ENCODE measurements at places on chromosomes 1 and 21.

GRCh38 chr1:31617916-31618746, 642 bp downstream of the HCRTR1 start:
- H3K4me3 ChIP-seq: peak overlapping the region; percentile 60
- peak; percentile 88 for DNase-seq
- H3K27ac ChIP-seq: no peak overlapping the region
- peaks cover 11% of the 10 kb centered on the region for H3K4me1 ChIP-seq
- H3K36me3 ChIP-seq: no peaks in the 10 kb centered on the region

DNA sequence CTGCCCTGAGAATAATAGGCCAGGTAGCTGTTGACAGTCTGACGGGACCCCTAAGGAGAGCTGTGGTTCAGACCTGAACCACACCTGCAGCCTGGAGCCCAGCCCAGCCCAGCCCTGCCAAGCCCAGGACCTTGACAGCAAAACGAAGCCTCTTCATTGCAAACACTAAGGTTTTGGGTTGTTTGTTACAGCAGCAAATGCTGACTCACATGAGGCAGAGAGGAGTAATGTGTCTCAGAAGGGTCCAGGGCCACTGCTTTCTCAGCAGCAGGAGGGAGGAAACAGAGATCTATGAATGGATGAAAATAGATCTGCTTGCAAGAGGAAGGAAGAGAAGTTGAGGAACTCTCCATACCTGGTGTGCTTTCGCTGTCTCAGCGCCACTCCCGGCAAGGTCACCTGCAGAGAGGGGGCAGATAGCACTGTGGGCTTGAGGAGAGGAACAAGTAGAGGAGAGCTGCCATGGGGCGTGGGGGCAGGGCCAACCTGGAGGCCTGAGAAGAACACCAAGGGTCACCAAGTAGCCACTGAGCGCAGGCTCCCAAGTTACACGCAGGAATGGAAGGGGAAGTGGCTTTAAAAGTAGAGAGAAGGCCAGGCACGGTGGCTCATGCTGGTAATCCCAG, 127.2 kb downstream of the ZNF281 start:
- no peak overlapping the region for H3K4me3 ChIP-seq
- no peak for DNase-seq
- H3K36me3 ChIP-seq: no peaks in the 10 kb centered on the region
- H3K27me3 ChIP-seq: no peaks in the 10 kb centered on the region
- no peak overlapping the region for H3K27ac ChIP-seq
- no peaks in the 10 kb centered on the region for H3K4me1 ChIP-seq

DNA sequence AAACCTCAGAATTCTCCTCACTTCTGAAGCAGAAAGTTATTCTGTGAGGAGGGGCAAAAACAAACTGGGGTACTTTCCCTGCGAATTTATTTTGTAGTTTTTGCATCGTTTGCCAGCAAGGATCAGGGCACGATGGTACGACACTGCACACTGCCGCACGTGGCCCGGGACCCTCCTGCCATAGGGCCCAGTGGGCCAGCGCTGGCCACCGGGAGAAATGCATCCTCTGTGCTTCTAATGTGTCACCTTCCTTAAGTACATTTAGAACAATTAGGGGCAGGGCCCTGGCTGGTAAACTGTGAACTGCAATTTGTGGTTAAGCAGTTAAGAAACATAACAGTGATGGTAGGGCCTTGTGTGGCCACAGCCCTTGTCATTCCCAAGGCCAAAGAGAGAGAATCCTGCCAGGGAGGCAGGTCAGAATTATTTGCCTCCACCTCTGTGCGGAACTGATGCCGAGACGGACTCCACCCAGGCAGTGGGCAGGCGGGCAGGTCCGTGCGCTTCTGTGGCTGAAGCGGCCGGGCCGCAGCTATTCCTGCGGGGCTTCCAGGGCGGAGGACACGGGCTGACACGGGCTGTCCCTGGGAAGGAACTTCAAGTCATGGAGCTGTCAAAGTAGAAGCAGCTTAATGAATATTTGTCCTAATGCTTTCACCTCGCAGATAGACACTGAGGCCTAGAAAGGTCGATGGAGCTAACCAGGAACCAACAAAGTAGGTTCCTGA, 12.5 kb downstream of the GPR137B start:
- no peaks in the 10 kb centered on the region for H3K36me3 ChIP-seq
- no peaks in the 10 kb centered on the region for H3K27me3 ChIP-seq
- no peak for DNase-seq
- no peak overlapping the region for H3K4me3 ChIP-seq
- H3K4me1 ChIP-seq: no peaks in the 10 kb centered on the region
- H3K27ac ChIP-seq: no peak overlapping the region

GRCh38 chr1:2468041-2468472, 8.0 kb upstream of the PLCH2 start:
- H3K36me3 ChIP-seq: no peaks in the 10 kb centered on the region
- no peak overlapping the region for H3K4me3 ChIP-seq
- H3K27me3 ChIP-seq: peaks cover 100% of the 10 kb centered on the region
- peaks cover 11% of the 10 kb centered on the region for H3K4me1 ChIP-seq

DNA sequence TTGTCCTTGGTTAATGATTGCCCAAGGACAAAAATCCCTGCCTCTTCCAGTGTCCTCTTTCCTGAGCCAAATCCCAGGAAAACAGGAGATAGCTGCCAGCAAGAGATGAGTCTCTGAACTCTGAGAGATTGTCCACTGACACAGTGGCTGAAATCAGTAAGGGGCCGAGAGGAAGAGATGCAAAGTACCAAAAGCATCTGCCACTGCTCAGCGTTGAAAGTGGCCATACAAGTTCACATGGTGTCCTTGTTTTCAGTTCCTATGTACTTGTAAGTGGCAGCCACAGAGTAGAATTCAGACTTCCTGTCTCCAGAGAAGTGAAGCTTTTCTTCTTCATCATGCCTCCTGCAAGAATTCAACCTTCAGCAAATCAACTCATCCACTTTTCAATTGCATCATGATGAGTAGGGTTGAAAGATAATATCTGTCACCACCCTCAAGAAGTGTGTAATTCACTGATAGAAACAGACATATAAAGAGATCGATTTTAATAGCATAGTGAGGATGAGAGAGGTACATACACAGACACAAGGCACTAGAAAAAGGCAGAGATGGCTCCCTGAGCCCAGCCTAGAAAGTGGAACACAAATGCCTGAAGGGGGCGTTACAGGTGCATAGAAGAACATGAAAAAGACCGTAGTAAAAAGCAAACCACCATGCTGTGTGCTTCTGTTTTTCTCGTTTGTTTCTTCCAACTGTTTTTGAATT, 185.8 kb downstream of the MRPL39 start:
- H3K27me3 ChIP-seq: no peaks in the 10 kb centered on the region
- no peaks in the 10 kb centered on the region for H3K36me3 ChIP-seq
- peak; percentile 39 for DNase-seq
- H3K4me1 ChIP-seq: no peaks in the 10 kb centered on the region
- no peak overlapping the region for H3K4me3 ChIP-seq

- H3K4me3 ChIP-seq: no peak overlapping the region
- no peaks in the 10 kb centered on the region for H3K4me1 ChIP-seq
- H3K27me3 ChIP-seq: no peaks in the 10 kb centered on the region
- H3K27ac ChIP-seq: no peak overlapping the region
- no peaks in the 10 kb centered on the region for H3K36me3 ChIP-seq
Measured at GRCh38 chr1:101357444-101357986, 120.7 kb downstream of the S1PR1 start.

- peak; percentile 51 for DNase-seq
- H3K4me1 ChIP-seq: no peaks in the 10 kb centered on the region
- no peaks in the 10 kb centered on the region for H3K36me3 ChIP-seq
- H3K4me3 ChIP-seq: no peak overlapping the region
Measured at GRCh38 chr1:48105165-48105564, 108.0 kb upstream of the TRABD2B start.

- no peak overlapping the region for H3K4me3 ChIP-seq
- no peak for DNase-seq
- H3K27me3 ChIP-seq: no peaks in the 10 kb centered on the region
- no peaks in the 10 kb centered on the region for H3K36me3 ChIP-seq
Measured at GRCh38 chr1:78126506-78126905, 80.7 kb downstream of the GIPC2 start.

- H3K27me3 ChIP-seq: no peaks in the 10 kb centered on the region
- peaks cover 63% of the 10 kb centered on the region for H3K36me3 ChIP-seq
- H3K4me3 ChIP-seq: no peak overlapping the region
- H3K27ac ChIP-seq: no peak overlapping the region
- DNase-seq: no peak
Measured at GRCh38 chr1:26468911-26469310, 3.3 kb upstream of the HMGN2 start.

GRCh38 chr1:243513726-243514491, 258.1 kb downstream of the SDCCAG8 start:
- DNase-seq: no peak
- no peak overlapping the region for H3K4me3 ChIP-seq
- peaks cover 13% of the 10 kb centered on the region for H3K36me3 ChIP-seq
- H3K27me3 ChIP-seq: no peaks in the 10 kb centered on the region
- H3K4me1 ChIP-seq: no peaks in the 10 kb centered on the region

- no peaks in the 10 kb centered on the region for H3K4me1 ChIP-seq
- H3K36me3 ChIP-seq: no peaks in the 10 kb centered on the region
- no peak overlapping the region for H3K4me3 ChIP-seq
- H3K27ac ChIP-seq: no peak overlapping the region
Measured at GRCh38 chr21:31857096-31857495, 15.7 kb upstream of the HUNK start.

GRCh38 chr1:115479055-115479482, 141.0 kb upstream of the NGF start:
- H3K4me1 ChIP-seq: peaks cover 4% of the 10 kb centered on the region
- DNase-seq: peak; percentile 70
- H3K27me3 ChIP-seq: no peaks in the 10 kb centered on the region
- H3K4me3 ChIP-seq: no peak overlapping the region
- H3K36me3 ChIP-seq: no peaks in the 10 kb centered on the region

DNA sequence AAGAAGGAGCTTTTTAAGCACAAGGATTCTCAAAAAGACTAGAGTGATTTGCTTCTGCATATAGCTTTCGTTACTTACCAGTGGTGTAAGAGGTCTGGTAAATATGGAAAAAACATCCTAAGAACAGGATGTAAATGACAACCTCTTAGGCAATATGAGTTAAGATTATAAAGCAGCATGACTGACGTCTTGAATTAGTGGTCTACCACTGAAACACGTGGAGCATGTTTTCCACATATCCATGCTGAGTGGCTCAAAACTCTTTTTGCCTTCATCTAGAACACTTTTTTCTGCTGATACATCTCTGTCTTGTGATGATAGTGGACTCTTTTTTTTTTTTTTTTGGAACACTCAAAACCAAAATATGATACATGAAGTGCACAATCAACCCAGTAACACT, 44.6 kb downstream of the RCAN1 start:
- H3K4me3 ChIP-seq: no peak overlapping the region
- no peaks in the 10 kb centered on the region for H3K27me3 ChIP-seq
- no peaks in the 10 kb centered on the region for H3K36me3 ChIP-seq
- H3K4me1 ChIP-seq: no peaks in the 10 kb centered on the region

- no peaks in the 10 kb centered on the region for H3K27me3 ChIP-seq
- peak; percentile 35 for DNase-seq
- H3K4me3 ChIP-seq: no peak overlapping the region
- peaks cover 16% of the 10 kb centered on the region for H3K36me3 ChIP-seq
Measured at GRCh38 chr1:171715813-171716251, 26.0 kb downstream of the VAMP4 start.

DNA sequence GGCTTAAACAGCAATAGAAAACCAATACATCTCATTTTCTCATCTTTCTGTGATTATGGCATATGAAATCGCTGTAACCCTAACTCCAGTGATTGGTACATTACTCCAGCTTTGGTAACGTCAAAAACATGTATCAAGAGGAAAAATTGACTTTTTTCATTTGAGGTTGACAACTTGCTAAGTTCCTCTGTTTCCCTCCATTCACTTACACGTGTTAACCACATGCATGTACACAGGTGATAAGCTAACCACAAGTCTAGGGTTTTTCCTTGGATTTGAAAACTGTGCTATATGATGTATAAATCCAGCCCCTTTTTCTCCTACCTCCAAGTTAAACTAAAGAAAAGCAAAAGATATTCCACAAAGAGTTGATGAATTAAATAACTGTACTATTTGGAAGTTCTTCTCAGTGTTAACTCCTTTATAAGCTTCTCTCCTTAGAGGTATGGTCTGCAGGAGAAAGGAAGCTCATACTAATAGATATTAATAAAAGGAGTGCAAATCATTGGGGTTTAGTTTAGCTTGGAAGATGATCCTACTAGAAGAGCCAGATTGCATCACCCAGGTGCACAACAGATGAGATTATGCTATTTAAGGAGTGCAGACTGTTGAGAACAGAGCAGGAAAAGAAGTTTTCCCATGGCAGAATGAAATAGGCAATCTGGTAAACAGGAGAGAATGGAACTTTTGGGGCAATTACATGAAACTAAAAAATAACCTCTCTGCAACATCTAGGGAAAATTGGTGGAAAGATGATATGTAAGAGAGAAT, 277.9 kb downstream of the GRIK1 start:
- H3K4me1 ChIP-seq: no peaks in the 10 kb centered on the region
- no peaks in the 10 kb centered on the region for H3K27me3 ChIP-seq
- no peak overlapping the region for H3K27ac ChIP-seq
- H3K36me3 ChIP-seq: no peaks in the 10 kb centered on the region
- H3K4me3 ChIP-seq: no peak overlapping the region

- H3K4me1 ChIP-seq: no peaks in the 10 kb centered on the region
- H3K36me3 ChIP-seq: no peaks in the 10 kb centered on the region
- H3K4me3 ChIP-seq: no peak overlapping the region
- no peaks in the 10 kb centered on the region for H3K27me3 ChIP-seq
- DNase-seq: no peak
Measured at GRCh38 chr1:101130673-101131072, 105.1 kb upstream of the DPH5 start.

GRCh38 chr21:33291686-33292085, 25.5 kb downstream of the IL10RB start:
- no peaks in the 10 kb centered on the region for H3K27me3 ChIP-seq
- peaks cover 82% of the 10 kb centered on the region for H3K36me3 ChIP-seq
- no peak overlapping the region for H3K27ac ChIP-seq
- H3K4me3 ChIP-seq: no peak overlapping the region

DNA sequence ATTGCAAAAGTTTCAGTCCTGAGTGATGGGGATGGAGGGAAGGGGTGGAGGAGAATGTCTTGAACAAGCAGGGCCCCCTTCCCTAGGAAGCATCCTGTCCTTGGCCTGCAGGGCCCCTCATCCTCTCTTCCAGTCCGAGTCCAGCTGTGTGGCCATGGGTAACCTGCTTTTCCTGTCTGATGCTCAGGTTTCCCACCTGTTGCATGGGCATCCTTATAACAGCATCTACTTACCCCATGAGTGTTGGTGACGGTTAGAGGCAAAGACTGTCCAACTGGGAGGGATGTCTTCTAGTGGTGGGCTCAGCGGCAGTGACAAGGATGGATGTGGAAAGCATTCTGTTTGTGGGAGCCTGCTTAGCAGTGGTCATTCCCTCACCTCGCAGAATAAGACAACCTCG, 1.9 kb downstream of the UBL4B start:
- H3K4me3 ChIP-seq: no peak overlapping the region
- no peak for DNase-seq
- peaks cover 70% of the 10 kb centered on the region for H3K27me3 ChIP-seq

Data from stomach (tissue), 19 donors.